HS-27A (cell line): ENCODE measurements at places on chromosomes 4 and X.

DNA sequence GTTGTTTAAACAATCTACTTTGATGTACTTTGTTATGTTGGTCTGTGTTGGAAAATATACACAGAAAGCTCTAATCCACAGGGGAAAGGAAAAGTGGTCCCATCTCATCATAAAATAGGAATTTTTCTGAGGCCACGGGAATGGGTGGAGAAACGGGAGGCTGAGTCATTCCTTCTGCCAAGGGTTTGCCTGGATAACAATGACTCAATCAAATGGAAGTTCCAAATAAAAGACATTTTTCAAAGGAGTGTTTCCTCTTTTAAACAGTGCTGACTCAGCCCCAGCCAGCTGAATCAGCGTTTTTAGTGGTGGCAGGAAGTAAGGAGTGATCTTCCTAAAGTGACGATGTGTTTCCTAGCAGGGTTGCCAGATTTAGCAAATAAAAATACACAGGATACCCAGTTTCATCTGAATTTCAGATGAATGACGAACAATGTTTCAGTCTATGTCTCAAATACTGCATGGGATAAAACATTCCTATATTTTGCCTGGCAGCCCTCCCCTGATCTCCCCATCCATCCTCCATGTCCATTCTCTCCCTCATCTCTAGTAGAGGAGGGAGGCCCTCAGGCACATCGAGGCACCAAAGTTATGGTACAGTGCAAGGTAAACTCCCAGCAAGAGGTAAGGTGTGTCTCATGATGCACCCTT, 345.4 kb upstream of the GATB start:
- peak; percentile 94 for DNase-seq

- DNase-seq: no peak
Measured at GRCh38 chr4:7717946-7718490, 221.6 kb downstream of the AFAP1 start.

GRCh38 chrX:56222473-56223000, 9.6 kb upstream of the KLF8 start:
- DNase-seq: no peak

- DNase-seq: no peak
Measured at GRCh38 chr4:139603576-139604410, 47.8 kb upstream of the SETD7 start.

- no peak for DNase-seq
Measured at GRCh38 chr4:184318852-184319251, 101.2 kb upstream of the ENPP6 start.

GRCh38 chr4:32106767-32107166, 1386.6 kb downstream of the PCDH7 start:
- no peak for DNase-seq

DNA sequence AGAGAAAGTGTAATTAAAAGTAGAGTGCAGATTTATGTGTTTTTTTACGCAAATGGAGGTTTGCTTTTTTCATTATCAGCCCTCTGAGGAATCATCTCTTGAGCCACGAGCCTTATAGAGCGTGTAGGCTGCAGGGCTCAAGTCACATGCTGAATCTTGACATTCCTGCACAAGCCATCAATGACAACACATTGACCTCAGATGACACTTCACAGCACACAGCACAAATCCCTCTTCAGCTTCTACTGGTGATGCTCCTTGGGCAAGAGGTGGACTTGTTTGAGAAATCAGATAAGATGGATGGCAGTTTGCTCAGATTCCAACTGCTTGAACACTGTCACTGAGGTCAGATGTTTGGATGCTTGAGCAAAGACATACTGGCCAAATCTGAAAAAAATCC, 250.6 kb downstream of the SNCA start:
- DNase-seq: no peak

DNA sequence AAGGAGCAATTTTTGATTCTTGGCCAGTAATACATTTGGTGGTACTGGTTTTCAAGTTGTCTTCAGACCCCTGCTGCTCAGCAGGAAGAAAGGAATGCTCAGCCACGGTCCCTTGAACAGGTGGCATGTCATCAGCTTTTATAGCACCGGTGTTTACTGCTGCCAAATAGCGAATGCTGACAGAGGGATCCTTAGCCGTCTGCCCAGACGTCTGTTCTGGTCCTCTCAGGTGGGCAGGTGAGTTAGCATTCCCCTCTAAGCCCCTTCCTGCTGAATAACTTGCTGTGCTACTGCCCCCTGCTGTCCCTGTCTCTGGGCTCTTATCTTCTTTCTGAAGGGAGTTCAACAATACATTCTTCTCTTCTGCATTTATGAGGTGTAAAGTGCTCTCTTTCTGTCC, 28.4 kb downstream of the BOD1L1 start:
- DNase-seq: no peak

DNA sequence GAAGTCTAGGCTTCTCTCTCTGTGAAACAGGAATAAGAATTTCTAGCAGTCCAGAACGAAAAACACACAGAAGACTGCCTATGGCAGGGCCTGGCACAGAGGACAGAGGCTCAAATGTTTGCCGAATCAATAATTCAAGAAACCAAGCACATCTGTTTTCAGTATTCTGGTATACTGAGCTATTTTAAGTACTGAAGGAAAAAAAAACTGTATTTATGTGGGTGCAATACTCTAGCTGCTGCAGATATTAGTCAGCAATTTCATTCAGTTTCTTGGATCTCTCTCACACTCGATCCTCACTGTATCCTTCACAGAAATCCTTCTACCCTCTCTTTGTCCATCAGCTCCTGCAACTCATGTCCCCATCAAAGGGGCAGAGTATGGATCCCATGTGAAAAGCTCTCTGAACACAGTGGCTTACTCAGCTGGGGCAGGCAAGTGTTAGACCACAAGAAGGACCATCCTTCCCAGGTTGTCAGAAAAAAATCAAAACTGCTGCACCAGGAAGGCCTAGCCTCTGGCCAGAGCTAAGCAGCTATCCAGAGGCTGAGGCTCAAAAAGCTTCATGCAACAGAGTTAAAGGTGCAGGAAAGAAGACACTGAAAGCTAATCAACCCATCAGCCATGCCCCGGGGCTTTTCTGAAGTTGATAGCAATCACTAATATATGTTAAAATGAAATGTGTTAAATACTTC, 9.1 kb upstream of the USO1 start:
- no peak for DNase-seq

DNA sequence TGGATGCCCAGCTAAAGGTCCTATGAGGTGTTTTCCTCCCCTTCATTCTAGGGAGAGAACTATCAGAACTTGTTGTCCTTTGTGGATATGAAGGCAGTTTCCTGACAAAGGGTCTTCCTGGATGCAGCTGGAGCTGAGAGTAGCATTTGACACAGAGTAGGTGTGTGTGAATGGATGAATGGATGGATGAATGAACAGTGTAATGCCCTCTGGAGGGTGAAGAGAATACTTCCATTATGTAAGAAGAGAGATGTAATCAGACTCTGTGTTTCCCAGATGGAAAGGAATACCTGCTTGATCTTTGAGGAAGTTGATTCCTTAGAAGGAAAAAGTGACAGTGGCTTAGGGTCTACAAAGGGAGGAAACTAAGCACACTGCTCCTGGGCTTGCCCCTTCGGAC, 55.4 kb upstream of the AADAT start:
- DNase-seq: no peak

DNA sequence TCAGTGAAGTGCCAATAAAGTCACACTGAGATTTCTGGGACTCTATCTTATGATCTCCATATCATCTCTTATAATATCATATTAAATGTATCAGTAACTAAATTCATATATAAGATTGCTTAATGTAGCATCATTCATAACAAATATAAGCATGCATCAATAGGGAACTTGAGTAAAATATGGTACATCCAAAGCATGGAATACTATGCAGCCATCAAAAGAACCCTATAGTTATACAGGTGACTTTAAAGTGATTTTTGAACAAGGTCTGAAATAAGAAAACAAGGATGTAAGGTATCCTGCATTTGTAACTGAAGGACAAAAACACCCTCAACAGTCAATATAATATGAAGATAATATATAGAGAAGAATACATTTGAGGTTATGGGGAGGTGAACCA, 47.3 kb downstream of the HUWE1 start:
- DNase-seq: no peak

- DNase-seq: no peak
Measured at GRCh38 chr4:38024206-38024509, 64.0 kb downstream of the PTTG2 start.

DNA sequence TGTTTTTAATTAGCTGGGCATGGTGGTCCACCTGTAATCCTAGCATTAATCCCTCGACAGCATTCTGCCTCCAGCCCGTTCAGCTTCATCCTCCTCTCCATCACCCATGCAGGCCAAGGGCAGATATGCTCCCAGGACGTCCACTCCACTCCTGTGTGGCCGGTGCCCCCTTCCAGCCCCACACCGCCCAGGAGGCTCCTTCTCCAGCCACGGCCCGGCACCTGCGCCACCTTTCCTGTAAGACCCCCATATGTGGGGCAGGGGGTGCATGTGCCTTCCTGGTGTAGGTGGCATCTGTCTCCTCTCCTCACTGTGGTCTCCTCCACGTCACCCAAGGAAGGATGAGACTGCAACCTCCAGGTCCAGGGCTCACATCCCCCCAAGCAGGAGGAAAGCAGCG, 57.0 kb upstream of the MXD4 start:
- DNase-seq: no peak

GRCh38 chr4:188190461-188190860, 51.2 kb downstream of the TRIML1 start:
- no peak for DNase-seq

DNA sequence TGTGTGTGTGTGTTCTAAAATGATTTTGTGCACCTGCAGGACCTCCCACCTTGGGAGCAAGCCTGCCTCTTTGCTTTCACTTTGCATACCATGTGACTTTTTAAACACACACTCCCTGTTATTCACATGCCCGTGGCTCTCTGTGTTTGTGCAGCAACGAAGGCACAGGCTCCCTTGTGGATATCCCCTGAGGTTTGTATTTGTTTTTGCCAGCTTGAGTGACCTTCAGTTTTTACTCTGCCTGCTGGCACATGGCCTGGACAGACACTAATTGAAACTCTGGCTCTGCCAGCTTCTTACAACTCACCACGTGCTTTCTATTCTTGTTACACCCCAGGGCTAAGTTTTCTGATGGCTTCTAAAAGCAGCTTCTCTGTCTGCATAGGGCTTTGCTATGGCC, 885.8 kb downstream of the SH3BGRL start:
- no peak for DNase-seq

GRCh38 chrX:136055651-136056221, 70.5 kb downstream of the SLC9A6 start:
- no peak for DNase-seq

GRCh38 chr4:2673157-2673556, 83.0 kb downstream of the TNIP2 start:
- no peak for DNase-seq

- DNase-seq: no peak
Measured at GRCh38 chr4:90189178-90189577, 62.0 kb downstream of the CCSER1 start.

DNA sequence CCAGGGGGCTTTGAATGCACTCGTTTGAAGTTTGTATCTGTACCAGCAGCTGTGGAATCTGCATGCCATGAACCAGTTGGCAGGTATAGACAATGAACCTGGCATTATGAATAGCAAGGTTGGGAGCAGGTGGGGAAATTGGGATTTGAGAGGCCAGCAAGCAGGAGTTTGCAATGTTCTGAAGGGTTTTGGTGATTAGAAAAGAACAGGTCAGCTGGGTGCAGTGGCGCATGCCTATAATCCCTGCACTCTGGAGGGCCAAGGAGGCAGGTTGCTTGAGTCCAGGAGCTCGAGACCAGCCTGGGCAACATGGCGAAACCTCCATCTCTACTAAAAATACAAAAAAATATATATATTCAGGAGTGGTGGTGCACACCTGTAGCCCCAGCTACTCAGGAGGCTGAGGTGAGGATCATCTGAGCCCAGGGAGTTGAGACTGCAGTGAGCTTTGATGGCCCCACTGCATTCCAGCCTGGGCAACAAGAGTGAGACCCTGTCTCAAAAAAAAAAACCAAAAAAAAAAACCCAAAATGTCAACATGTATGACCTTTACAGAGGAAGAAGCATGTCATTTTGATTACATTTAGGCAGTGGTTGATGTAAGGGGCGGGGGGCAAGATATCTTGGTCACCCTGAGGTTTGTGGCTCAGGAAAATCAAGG, 63.9 kb downstream of the TSC22D3 start:
- DNase-seq: no peak

DNA sequence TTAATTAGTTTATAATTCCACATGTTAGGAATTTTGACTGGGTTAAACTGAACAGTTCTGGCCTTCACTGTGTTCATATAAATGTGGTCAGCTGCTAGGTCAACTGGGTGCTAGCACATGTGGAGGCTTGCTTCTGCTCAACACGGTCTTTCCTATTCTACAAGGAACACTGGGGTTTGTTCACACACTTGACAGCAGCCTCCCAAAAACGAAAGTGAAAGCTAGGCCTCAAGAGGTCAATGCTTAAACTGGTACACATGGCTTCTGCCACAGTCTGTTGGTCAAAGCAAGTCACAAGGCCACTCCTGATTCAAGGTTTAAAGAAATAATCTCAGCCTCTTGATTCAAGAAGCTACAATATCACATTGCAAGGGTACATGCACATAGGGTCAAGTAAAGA, 126.5 kb downstream of the QDPR start:
- no peak for DNase-seq

DNA sequence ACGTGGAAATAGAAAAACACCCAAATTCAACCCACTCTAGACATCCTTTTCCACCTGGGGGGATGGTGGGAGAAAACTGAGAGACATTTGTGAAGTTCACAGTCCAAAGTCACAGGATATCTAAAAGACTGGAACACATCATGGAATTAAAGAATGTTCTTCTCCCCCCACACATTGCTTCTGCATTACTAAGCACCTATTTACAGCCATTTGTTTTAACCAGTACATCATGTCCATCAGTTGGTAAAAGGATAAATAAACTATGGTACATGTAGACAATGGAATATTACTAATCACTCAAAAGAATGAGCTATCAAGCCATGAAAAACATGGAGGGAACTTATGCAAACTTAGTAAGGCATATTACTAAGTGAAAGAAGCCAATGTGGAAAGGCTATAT, 185.5 kb upstream of the ANXA10 start:
- DNase-seq: no peak

DNA sequence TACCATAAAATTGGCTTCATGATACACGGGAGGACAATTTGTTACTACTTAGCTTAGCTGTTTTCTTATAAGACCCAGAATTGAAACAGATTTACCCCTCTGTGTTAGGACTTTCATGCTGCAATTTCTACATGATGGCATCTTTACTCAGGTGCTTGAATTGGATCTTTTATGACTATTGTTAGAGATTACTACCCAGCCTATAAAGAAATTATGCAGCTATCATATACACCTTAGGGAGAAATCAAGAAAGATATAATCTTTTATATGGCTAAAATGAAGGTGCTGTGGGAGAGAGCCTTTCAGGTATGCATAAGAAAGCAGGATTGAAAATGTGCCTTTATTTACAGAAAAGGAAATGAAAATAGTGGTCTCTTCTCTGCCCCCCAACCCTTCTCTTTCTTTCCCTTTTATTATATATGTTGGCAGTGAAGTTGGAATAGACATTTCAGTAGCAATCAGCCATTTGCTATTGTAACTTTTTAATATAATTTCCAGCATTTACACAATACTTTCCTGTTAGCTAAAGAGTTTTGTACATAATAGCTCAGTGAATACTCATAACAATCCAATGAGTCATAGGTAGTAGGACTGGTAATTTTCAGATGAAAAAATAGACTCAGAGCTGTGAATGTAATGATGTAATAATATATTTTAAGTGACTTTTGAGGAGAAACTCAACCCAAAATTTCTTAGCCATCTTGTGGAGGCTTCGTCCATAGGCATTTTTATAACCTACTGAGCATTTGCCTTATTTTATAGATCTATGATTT, 311.8 kb downstream of the ADGRL3 start:
- peak; percentile 43 for DNase-seq
